ENCODE measurements at places on chromosomes 3 and 15. TPM values are rescaled to one million over a fixed set of nuclear protein-coding genes. Genes with fewer than 3 reads are reported as not detected.

Gene ANKRD34C
- under 0.01 TPM for total RNA-seq

Gene GCNT3
- total RNA-seq, result under 0.01 TPM

Gene SLC22A14
- total RNA-seq, result 0.18 TPM

Gene ZDHHC19
- not detected for total RNA-seq

Gene C3orf49
- total RNA-seq, result not detected

Gene PPCDC
- total RNA-seq, result 8.0 TPM

Gene SV2B
- 3.1 TPM for total RNA-seq

Data from muscle of leg (tissue), 16 donors.